ENCODE measurements at places on chromosomes 5 and 9.

DNA sequence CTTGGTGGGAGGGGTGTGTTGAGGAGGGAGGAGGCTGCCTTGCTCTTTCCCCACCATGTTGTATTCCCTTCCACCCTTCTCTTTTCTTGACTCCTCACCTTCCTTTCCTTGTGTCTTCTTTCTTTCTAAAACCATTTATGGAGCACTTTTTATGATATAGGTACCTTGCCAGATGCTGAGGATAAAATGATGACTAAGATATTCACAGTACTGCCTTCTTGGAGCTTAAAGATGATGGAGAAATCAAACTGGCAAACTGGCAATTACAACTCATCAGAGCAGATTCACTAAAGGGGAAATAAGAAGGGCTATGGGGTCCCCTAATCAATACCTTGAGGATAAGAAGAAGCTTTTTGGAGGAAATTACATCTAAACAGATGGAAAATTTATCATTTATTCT lies 273.2 kb upstream of the MEF2C start:
- DNase-seq: no peak

GRCh38 chr9:111974092-111974681 lies 77.6 kb downstream of the UGCG start:
- DNase-seq: no peak

- no peak for DNase-seq
Measured at GRCh38 chr5:102099766-102100331, 196.2 kb downstream of the SLCO4C1 start.

- no peak for DNase-seq
Measured at GRCh38 chr9:99345451-99345850, 123.4 kb downstream of the SEC61B start.

DNA sequence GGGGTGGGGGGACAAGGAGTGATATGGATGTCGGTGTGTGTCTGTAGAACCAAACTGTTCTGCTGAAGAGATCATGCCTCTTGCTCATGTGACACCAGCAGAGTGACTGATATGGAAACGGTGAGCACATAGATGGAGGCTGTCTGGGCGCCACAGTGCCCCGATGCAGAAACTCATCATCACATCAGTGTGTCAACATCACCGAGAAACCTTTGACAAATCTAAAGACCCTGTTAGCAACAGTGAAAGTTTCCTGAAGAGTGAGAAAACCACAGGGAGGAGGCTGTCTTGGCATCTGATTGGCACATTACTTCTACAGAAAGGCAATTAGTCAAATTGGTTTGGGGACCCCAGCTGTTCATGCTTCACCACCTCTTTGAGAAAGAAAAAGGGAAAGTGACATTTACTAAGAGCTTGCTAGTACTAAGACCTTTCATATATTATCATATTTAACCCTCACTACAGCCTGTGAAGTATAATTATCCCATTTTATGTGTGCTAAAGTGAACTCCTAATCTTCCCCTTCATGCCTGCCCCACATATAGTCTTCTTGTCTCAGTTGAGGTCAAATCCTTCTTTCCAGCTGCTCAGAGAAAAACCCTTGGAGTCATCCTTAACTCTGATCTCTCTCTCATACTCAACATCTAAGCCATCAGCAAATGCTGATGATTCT lies 25.6 kb downstream of the CSF2 start:
- no peak for DNase-seq

DNA sequence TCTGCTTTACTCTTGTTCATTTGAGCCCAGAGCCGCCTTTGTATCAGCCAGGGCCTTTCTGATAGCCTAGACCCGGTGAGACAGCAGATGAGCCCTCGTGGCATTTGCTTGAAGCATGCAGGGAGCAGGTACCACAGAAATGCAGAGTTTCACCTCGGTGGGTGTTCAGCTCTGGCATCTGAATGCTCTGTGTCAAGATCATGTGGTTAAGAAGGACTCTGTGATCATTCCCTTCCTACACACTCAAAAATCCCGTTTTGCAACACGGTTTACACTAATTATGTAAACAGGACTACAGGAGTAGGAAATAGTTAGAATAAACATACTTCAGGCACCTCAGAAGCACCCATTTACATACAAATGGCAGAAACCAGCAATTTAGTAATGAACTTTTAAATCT lies 67.2 kb downstream of the MVB12B start:
- DNase-seq: no peak

- DNase-seq: no peak
Measured at GRCh38 chr5:97163360-97163764, 19.7 kb downstream of the RIOK2 start.

GRCh38 chr5:149799965-149800516 lies 69.9 kb downstream of the PPARGC1B start:
- DNase-seq: no peak

- no peak for DNase-seq
Measured at GRCh38 chr5:173736923-173737412, 120.5 kb upstream of the BOD1 start.

DNA sequence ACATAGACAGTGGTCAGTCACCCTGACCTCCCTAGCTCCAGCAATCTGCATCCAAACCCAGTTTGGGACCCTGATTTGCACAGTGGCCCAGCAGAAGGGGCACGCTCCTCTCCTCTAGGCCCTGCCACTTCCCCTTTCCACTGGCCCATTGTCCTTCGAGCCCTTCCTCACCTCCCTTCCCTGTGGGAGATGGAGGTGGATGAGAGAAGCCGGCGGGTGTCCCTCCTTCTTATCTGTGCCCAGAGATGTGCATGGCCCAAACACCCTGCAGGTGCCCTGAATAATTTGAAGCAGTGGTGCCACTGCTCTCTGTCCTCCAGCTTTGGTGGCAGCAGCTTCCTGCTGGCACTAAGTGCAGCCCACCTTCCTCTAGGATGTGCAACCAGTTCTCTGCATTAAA lies 140.0 kb downstream of the BARX1 start:
- DNase-seq: no peak

DNA sequence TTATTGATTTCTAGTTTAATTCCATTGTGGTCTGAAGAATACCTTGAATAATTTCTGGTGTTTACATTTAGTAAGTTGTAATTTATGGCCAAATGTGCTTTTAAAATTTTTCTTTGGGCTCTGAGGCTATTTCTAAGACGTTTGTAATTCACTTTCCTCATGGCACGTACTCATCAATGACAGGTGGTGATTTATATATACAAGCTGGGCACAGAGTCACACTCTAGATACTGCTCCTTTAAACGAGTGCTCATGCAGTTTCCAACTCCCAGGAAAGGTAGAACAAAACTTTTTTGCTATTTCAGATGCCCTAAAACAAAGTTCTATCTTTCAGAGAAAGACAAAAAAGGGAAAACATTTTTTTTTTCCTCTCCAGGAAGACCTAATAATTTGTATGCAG lies 146.9 kb downstream of the AUH start:
- no peak for DNase-seq

DNA sequence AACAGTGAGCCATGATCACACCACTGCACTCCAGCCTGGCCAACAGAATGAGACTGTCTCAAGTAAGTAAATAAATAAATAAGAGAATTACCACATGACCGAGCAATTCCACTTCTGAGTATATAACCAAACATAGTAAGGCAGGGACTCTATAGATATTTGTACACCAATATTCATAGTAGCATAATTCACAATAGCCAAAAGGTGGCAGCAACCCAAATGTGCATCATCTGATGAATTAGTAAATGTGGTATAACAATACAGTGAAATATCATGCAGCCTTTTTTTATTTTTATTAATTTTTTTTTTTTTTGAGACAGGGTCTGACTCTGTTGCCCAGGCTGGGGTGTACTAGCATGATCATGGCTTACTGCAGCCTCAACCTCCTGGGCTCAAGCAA lies 33.1 kb downstream of the ALDH7A1 start:
- DNase-seq: no peak

DNA sequence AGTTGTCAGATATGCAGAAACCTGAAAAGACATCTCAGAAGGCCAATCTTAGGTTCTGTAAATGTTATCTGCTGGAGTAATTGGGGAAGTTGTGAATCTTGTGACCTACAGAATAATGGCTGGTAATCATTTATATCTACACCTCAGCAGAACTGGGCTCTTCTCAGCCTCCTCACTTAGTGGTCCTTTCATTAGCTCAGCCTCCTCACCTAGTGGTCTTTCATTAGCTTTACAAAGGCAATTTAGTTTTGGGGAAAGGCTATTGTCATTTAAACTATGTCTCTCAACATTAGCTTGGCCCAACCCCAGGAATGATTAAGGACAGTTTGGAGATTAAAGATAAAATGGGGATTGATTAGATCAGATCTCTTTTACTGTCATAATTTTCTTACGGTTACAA lies 284.2 kb upstream of the SGCD start:
- no peak for DNase-seq

DNA sequence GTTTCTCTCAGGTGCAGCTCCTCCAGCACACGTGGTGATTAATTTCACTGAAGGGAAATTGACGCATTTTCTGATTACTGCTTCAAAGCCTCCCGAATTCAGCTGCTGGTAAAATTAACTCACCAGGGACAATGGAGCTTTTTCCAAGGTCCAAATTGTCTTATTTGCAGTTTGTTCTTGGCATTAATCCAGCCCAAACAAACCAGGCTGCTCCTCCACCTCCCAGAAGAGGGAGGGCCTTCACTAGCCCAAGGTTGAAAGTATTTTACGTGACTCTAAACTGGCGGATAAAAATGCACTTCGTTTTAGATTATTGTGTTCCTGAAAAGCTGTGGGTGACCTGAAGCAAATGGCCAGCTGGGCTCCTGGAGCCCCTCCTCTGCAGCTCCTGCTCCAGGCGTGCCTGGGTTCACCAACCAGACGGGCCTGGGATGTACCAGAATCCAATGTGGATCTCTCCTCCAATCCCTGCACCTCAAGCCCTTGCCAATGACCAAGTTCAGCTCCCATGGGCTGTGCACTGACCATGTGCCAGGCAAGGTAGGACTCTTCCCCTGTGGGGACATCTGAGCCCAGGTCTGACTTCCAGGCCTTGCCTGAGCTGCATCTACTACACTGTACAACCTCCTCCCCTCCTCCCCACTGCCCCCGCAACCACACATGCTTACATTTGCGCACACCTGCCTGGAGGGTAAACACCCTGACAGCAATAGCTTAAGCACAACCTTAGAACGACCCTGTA lies 193.4 kb downstream of the CDK5RAP2 start:
- DNase-seq: no peak

GRCh38 chr5:162391833-162392232 lies 324.3 kb downstream of the GABRG2 start:
- no peak for DNase-seq

Data from fibroblast of skin of left biceps (primary cell).